Retinal pigment epithelial cell (primary cell): ENCODE measurements at places on chromosomes 4 and X.

DNA sequence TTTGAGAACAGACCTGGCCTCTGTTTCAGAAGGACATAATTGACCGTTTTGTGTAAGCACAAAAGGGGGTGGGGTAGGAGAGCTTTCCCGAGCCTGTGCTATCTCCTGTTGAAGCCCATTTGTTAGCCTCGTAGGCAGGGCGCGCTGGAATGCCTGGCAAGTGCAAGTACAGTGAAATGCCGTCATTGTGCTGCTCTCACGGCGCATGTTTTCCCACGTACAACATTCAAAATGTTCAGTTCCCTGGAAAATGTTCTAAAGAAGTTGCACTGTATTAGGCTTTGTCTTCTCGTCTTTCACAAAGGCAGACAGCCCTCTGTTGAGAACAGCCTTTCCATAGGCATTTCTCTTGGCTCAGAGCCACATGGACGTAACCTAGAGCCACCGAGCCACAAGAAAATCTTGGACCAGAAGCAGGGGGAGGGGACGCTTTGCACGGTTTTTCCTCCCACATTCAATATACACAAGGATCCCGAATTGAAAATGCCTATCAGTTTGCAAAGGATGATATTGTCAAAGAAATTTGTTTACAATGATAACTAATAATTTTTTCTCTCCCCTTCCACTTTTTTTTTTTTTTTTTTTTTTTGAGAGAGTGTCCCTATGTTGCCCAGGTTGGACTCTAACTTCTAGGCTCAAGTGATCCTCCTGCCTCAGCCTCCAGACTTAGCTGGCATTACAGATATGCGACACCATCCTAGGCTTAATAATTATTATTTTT lies 54.6 kb upstream of the RAPGEF2 start:
- DNase-seq, result peak; percentile 67

- no peak for DNase-seq
Measured at GRCh38 chr4:103424853-103425252, 226.7 kb upstream of the CENPE start.

- no peak for DNase-seq
Measured at GRCh38 chr4:79015411-79015810, 76.2 kb upstream of the PAQR3 start.

GRCh38 chrX:9913146-9913433 lies 54.1 kb upstream of the CLDN34 start:
- no peak for DNase-seq

GRCh38 chrX:55754861-55755294 lies 37.3 kb downstream of the RRAGB start:
- no peak for DNase-seq

- DNase-seq, result no peak
Measured at GRCh38 chr4:172619218-172619617, 549.4 kb upstream of the GALNT7 start.

DNA sequence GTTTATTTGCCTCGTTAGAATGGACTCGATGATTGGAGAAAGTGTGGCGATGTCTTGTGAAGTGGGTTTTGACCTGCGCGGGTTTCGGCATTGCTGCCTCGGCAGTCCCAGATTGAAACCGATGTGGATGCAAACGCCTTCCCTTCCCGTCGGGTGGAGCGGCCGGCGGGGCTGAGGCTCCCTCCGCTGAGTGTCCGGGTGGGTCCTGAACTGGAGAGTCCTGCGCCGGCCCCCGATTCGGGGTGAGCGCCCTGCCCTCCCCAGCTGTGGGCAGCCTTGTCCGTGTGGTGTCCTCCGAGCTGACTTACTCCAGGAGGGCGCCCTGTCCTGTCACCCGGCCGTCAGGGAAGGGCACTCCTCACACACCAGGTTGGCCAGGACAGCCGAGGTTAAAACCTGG lies 75.3 kb upstream of the PSAPL1 start:
- DNase-seq, result no peak

GRCh38 chr4:101833480-101833879 lies 43.0 kb downstream of the BANK1 start:
- no peak for DNase-seq

DNA sequence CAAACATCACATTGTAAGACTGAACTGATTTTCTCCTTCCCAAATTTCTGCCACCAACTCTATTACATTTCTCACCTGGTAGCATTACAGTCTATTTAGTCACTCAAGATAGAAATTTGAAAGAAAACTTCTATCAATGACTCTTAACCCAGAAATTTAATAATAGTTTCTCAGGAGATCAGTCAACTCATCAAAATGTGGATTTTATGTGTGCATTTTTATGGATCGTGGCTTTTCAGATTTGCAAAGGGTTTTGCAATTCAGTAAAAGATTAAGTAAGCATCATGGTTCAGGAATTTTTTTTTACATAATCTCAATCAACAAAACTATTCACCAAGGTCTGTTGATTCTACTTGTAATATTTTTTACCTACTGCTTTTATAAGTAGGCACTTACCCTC lies 111.1 kb downstream of the CFAP299 start:
- DNase-seq, result peak; percentile 45

DNA sequence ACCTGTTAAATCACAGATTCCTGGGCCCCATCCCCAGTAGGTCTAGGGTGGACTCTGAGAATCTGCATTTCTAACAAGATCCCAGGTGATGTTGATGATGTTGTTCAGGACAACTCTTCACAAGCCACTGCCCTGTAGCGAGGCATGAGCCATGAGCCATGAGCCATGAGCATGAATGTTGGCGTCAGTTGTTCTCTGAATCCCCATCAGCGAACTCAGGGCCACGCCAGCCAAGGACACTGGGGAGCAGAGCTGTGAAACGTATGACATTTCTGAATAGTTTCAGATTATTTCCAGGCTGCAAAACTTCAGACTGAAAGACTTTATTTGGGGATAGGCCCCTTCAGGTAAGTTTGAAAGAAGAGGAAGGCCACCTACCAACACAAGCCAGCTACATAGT lies 46.9 kb upstream of the HCCS start:
- no peak for DNase-seq

- DNase-seq, result no peak
Measured at GRCh38 chr4:75289914-75290582, 224.2 kb downstream of the RCHY1 start.

- no peak for DNase-seq
Measured at GRCh38 chrX:151988706-151989299, 14.3 kb upstream of the GABRE start.

DNA sequence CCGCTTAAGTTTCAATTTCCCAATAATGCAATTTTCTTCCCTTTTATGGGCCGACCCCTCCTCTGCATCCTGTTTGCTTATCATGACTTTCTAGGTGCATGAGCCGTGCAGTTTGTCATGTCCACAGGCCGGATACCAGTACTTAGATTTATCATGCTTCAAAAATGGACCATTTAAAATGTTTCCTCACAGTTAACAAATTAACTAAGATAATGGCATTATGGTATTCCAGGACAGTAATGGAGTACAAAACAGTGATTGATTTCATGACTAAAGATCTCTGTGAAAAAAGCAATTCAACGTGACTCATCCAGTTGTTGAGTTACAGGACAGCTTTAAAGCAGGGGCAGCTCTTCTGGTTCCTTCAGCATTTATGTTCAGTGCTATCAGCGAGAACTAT lies 23.0 kb downstream of the SNX25 start:
- DNase-seq, result no peak

GRCh38 chrX:55521687-55522086 lies 32.0 kb upstream of the USP51 start:
- no peak for DNase-seq

DNA sequence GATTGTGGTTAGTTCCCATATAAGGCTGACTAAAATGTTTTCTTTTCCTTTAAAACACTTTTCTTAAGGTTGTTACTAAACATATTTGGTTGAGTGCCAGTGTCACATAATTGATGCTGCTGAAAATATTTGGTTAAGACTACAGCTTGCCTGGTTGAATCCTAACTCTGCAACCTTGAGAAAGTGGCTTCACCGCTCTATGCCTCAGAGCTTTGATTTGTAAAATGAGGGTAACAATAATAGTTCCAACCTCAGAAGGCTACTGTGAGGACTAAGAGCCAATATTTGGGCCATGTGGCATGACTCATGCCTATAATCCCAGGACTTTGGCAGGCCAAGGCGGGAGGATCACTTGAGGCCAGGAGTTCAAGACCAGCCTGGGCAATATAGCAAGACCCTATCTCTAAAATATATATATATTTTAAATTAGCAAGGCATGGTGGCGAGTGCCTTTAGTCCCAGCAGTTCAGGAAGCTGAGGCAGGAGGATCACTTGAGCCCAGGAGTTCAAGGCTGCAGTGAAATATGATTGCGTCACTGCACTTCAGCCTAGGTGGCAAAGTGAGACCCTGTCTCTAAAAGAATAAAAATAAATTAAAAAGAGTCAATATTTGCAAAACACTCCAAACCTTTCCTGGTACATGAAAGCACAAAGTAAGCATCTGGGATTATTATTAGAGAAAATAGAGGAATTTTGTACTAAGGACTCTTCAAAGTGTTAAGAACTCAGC lies 7.1 kb upstream of the NEIL3 start:
- no peak for DNase-seq

GRCh38 chr4:149781150-149781549 lies 34.5 kb downstream of the IQCM start:
- no peak for DNase-seq

- no peak for DNase-seq
Measured at GRCh38 chr4:5292101-5292500, 240.8 kb downstream of the STK32B start.

DNA sequence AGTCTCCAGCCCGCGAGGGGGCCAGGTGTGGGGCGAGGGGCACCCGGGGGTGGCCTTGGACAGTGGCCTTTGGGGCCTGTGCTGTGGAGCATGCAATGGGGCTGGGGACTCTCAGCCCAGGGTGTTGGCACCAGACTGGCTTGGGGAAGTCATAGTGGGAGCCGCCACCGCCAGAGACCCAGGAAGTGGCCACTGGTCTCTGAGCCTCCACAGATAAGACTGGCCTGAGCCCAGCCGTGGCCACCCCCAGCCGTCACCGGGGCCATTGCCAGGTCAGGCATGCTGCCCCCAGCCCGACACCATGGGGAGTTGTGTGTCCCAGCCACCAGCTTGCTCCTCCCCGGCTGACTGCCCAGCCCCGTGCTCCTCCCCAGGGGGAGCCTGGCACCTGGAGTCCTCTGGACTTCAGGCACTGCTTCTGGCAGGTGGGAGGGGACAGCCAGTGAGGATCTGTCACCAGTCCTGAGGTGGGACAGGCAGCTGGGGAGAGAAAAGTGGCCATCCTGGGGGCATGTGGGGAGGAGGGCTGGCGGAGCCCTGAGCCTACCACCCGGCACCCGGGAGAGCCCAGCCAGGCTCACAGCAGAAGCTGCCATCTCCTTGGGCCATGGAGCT lies 32.5 kb downstream of the TACC3 start:
- DNase-seq, result no peak

- DNase-seq, result no peak
Measured at GRCh38 chr4:100086766-100087431, 103.4 kb downstream of the DDIT4L start.

- no peak for DNase-seq
Measured at GRCh38 chr4:152815078-152815477, 35.3 kb downstream of the ARFIP1 start.

- no peak for DNase-seq
Measured at GRCh38 chr4:3685081-3685645, 81.0 kb upstream of the ADRA2C start.

- no peak for DNase-seq
Measured at GRCh38 chr4:62231994-62232393, 1031.9 kb downstream of the ADGRL3 start.

DNA sequence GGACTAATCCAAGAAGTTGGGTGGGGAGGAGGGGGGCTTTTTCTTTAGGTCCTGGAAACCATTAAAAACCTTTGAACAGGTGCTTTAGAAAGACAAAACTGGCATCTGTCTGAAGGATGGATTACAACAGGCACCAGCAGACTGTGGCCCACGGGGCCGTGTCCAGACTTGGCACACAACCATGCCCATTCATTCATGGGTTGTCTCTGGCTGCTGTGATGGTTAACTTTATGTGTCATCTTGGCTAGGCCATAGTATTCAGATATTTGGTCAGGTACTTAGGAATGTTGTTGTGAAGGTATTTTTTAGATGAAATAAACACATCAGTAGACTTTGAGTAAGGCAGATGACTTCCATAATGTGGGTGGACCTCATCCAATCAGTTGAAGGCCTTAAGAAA lies 45.5 kb downstream of the TBL1X start:
- no peak for DNase-seq

DNA sequence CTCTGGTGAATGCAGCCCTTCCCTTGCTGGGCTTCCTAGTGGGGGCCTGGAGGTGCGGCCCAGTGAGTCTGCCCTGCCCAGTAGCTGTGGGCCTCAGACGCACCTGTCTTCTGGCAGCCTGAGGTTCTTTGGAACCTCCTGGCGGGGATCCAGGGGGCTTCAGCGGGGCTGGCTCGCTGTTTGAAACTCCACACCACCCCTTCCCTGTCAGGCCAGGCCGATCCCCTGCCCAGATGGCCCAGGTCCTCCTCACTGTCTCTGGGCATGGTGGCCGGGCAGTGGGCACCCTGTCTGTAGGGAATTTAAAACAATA lies 10.7 kb upstream of the NKX1-1 start:
- no peak for DNase-seq

- no peak for DNase-seq
Measured at GRCh38 chrX:123720486-123720885, 12.4 kb downstream of the THOC2 start.

GRCh38 chrX:80807606-80807991 lies 2.1 kb downstream of the BRWD3 start:
- no peak for DNase-seq

- no peak for DNase-seq
Measured at GRCh38 chrX:134537179-134537955, 77.4 kb downstream of the HPRT1 start.

DNA sequence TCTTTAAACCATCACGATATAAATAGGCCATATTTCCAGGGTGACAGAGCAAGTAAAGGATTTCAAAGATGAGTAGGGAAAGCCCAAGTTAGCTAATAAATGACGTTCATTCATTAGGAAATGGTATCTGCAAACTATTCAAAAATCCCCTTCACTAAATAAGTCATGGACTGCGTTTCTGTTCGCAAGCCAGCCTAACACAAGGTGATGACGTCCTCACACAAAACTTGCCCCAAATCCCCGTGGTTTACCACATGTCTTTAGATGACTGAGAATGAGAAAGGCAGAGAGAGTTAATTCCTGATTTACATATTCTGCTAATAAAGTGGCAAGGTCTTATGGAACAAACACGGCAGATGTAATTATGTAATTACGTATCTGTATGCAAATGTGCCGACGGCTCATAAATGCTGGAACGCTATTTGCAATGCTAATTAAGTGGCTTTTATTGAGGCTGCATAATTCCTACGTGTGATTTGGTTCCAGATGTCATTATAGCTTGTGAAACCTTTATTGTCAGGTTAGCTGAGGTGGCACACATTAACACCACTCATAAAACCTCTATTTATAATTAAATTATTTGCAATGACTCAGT lies 437.7 kb upstream of the FRG1 start:
- DNase-seq, result no peak
